ENCODE measurements at places on chromosomes 6 and 20. TPM values are rescaled to one million over a fixed set of nuclear protein-coding genes. Genes with fewer than 3 reads are reported as not detected.
A peak's percentile ranks its signal among the peaks of the same experiment; 100 is the strongest.

The NOTCH4 gene
- total RNA-seq: 24.1 TPM

DNA sequence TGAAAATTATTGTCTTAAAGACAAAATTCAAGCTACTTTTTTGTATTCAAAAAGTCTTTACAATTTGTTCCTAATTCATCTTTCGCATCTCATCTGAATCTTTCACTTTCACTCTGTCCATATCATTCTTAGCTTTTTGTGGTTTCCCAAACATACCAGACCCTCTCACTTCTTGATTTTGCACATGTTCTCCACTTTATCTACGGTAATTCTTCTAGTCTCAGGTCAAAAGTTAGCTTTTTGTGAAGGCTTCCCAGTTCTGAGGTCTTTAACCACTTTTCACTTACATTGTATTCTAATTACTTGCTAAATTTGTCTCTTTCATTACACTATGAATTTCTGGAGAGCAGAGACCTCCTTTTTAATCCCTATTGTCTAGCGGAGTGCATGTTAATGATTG is 34.6 kb upstream of the EPHA7 start:
- no peak for DNase-seq

The KCNK16 gene
- total RNA-seq: not detected

DNA sequence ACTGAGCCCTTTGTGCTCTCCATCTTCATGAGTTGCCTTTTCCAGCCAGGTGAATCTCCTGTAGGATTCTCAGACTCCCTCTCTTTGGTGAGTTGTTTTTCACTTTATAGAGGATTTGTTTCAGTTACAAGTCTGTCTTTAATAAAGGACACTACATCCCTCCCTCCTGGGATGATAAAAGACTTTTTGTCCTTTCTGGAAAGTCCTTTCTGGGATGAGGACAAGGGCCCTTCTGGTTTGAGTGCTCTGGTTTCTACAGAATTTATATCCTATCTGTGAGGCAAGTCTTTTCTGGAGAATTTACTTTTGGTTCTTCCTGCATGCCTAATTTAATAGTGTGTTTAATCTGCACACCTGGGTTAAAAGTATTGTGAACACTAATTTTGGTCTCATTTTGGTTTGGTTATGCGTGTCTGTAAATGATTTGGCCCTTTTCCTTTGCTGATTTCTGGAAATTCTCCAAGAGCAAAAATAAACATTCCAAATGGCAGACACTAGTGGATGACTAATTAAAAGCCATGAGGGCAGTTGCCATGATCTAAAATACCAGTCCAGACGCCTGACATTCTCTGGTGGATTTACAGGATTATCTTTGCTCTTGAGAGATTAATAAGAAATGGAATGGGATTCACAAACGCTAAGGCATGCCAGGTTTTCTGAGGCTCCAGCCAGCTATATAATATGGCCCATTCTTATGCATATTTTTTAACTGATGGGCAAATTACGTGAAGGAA is 44.8 kb downstream of the TCP11 start:
- no peak for DNase-seq

GRCh38 chr6:158611541-158612370 is 32.8 kb downstream of the DYNLT1 start:
- no peak for DNase-seq

DNA sequence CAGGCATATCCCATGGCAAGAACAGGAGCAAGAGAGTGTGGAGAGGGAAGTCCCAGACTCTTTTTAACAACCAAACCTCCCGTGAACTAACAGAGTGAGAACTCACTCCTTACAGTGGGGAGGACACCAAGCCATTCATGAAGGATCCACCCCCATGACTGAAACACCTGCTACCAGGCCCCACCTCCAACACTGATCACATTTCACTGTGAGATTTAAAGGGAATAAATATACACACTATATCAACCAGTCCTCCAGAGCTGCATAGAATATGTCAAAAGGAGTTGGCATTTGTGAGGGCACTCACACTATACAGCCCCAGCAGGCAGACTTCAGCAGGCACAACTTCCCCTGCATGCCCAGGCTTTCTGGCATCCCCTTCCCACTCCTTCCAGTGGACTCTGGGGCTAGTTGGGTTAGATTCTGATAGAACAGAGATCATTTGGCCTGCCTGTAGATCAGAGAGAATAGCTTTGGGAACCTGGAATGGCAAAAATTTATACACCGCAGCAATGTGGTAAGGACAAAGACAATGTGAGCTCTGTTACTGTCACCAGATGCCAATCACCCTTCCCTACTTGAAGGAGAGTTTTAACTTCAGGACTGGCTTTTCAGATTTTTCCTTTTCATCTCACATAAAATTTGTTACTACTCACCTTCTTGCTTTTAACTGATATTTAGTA is 25.2 kb upstream of the TENT5A start:
- DNase-seq: no peak

- no peak for DNase-seq
These were observed 14.1 kb downstream of the HUS1B start for GRCh38 chr6:642805-643204.

DNA sequence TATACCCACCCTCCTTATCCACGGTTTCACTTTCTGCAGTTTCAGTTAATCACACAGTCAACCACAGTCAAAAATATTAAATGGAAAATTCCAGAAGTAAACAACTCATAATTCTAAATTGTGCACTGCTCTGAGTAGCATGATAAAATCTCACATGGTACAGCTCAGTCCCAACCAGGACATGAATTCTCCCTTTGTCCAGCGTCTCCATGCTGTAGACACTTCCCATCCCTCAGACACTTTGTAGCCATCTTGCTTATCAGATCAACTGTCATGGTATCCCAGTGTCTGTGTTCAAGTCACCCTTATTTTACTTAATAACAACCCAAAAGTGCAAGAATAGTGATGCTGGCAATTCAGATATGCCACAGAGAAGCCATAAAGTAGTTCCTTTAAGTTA is 94.7 kb downstream of the PDE10A start:
- no peak for DNase-seq

The SAMD10 gene
- total RNA-seq: 1.5 TPM

- no peak for DNase-seq
These were observed 688.4 kb downstream of the HTR1B start for GRCh38 chr6:76774781-76775384.

DNA sequence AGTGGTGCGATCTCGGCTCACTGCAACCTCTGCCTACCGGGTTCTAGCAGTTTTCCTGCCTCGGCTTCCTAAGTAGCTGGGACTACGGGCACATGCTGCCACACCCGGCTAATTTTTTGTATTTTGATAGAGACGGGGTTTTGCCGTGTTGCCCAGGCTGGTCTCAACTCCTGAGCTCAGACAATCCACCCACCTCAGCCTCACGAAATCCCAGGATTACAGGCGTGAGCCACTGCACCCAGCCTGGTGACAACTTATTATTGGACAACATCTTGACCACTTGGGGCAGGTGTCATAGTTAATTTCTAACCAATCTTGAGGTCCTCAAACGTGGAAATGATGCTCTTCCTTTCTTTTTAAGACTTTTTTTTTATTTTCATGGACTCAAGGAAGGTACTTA is 303.6 kb downstream of the CLIC5 start:
- DNase-seq: no peak

- DNase-seq: no peak
These were observed 59.2 kb downstream of the TNFAIP3 start for GRCh38 chr6:137926207-137926731.

DNA sequence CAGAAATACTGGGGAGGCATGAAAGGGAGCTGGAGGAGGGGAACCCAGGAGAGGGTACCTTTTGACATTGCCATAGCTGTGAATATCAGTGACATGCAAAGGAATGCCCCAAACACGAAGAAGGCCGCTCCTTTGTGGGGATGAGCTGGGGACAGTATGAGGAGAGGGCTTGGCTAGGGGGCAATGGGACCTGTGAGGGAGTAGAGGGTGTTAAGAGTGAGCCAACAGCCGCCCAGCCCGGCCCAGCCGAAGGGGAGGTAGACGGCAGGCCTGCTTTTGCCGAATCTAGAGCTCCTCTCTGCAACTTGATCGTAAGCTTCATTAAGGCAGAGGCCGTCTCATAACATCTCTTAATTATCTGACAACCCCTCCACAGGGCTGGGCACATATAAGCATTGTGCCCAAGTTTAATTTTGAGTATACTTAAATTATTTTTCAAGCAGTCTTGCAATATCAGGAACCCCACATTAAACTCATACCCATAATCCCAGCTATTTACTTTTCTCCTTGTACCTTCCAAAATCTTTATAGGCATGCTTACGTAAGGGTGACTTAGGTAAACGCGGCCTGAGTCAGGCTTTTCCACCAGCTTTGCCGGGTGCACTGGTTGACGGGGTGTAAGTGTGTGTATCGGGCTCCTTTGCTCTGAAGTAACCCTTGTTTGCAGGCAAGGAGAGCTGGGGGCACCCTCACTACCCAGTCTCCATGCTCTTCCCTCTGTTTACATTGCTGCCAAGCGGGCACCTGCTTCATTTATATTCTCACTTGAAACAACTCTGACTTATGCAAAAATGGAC is 24.9 kb upstream of the VEGFA start:
- DNase-seq: peak; percentile 67

DNA sequence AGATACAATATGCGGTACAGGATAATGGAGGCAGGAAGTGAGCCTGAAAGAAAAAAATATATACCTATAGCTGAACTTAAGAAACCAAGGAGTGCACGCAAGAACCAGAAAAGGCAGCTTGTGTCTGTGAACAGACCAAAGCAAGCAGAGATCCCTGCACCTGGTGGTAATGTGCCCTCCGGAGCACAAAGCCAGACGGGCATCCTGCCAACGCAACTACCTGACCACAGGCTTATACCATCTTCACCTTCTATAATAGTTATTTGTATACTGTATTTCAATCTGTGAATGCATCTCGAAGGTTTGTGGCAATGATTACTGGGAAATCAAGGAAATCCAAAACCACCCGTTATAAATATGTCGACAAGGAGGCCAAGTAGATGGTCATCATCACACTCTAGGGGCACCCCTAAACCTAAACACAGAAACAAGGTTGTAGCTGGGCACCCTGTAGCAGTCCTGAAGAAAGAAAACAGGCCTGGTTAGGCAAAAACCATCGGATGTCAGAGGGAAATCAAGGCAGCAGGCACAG is 801 bp downstream of the FBXL4 start:
- DNase-seq: no peak

- DNase-seq: no peak
These were observed 4.2 kb downstream of the PROKR2 start for GRCh38 chr20:5312518-5312917.

GRCh38 chr6:81624453-81624852 is 128.0 kb downstream of the TENT5A start:
- no peak for DNase-seq

DNA sequence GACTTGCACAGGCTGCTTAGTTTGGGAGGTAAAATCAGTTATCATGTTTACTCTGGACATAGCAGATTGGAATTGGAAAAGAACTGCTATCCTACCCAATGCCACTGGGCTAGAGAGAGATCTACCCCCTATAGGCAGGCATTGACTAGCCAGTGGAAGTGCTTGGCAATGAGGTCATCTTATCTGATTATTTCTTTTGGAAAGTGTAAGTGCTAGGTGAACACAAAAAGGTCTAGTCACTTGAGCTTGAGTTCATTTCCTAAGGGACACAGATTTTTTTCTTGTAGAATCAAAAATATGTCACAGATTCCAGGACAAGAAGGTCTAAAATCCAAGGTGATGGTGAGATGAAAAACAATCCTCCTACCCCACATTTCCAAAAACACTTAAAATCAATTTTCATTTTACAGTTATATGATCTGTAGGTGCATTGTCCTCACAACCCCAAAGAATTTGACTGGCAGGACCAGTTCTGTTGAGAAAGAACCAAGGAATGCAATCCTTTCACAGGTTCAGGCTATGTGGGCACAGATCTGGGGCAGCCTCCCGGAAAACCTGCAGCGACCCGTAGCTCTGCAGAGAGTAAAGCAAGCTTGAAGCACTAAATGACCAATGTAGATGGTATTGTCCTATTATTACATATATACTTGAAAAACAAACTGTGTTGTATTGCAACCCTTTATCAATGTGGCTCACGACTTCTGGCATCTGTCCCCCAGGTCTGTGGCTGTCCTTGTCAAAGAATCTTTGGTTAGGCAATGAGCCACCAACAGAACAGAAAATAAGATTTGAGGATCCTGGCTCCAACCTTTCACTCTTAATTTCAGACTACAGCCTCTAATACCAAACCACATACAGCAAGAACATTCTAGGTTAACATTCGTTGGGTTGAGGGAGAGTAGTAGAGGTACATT is 67.3 kb upstream of the ADTRP start:
- no peak for DNase-seq

The BFSP1 gene
- 0.67 TPM for total RNA-seq

- peak; percentile 86 for DNase-seq
These were observed 237.8 kb downstream of the SYNE1 start for GRCh38 chr6:152399399-152399798.

GRCh38 chr6:44676826-44677433 is 289.4 kb downstream of the CDC5L start:
- DNase-seq: no peak

GRCh38 chr6:15526212-15526701 is 136.6 kb downstream of the DTNBP1 start:
- DNase-seq: no peak

GRCh38 chr6:108797951-108798669 is 50.1 kb upstream of the ARMC2 start:
- DNase-seq: no peak

DNA sequence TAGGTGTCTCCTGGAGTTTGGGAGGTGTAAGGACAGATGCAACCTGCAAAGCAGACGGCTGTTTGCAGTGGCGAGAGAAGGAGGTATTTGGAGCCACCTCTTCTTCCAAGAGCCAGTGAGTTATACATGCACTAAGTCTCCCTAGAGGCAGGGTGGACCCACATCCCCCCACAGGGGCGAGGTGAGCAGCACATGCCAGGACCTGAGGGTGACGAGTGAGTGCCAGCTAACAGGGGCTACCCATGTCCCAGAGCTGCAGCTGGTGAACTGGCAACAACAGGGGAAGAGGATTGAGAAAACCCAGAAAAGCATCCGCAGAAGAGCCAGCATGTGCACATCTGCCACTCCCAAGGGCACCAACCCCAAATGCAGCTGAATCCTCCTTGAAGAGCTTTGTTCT is 95.1 kb downstream of the CD83 start:
- no peak for DNase-seq

DNA sequence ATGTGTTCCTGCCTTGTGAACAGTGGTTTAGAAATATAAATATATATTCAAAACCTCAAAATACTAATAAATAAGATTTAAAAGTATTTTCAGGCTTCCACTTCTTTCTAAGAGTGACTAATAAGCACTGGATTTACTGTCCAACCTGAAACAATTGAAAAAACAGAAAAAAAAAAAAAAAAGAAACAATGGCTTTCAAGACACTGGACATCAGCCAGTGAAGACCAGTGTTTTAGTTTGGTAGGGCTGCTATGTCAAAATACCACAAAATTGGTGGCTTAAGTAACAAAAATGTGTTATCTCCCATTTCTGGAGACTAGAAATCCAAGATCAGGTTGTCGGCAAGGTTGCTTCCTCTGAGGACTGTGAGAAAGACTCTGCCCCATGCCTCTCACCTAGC is 101.4 kb upstream of the PDE7B start:
- no peak for DNase-seq

DNA sequence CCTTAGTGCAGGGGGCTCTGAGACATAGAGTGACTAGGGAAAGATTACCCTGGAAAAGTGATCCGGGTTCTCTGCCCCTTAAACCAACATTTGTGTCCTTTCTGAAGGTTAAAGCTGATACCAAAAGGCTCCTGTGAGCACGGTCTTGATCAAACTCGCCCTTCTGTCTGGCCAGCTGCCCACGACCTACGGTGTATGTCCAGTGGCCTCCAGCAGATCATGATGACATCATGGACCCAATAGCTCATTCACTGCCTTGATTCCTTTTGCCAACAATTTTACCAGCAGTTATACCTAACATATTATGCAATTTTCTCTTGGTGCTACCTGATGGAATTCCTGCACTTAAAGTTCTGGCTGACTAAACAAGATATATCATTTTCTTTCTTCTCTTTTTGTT is 6.8 kb downstream of the ULBP2 start:
- no peak for DNase-seq

- no peak for DNase-seq
These were observed 589 bp downstream of the RNF5 start for GRCh38 chr6:32178547-32179440.

Data from posterior vena cava (tissue), 2 donors.